Skin of body (tissue), 3 donors: ENCODE measurements at places on chromosomes 3 and 15. TPM values are rescaled to one million over a fixed set of nuclear protein-coding genes. Genes with fewer than 3 reads are reported as not detected.

DNA sequence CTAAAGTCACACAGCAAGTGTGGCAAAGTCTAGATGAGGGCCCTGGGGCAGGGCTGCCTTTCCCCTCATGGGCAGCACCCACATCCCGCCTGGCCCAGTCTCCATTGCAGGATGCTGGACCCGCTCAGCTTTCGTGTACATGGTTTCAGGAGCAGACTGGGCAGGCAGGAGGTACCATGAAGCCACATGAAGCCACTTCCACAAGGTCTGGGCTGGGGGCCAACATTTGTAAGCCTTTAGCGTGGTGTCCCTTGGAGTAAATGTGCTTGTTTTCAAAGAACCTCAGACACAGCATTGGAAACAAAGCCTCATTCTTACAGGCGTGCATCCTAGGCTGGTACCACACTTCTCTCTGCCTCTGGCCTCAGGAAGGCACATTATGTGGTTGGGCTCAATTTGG, 34.5 kb downstream of the UMPS start:
- DNase-seq = no peak

DNA sequence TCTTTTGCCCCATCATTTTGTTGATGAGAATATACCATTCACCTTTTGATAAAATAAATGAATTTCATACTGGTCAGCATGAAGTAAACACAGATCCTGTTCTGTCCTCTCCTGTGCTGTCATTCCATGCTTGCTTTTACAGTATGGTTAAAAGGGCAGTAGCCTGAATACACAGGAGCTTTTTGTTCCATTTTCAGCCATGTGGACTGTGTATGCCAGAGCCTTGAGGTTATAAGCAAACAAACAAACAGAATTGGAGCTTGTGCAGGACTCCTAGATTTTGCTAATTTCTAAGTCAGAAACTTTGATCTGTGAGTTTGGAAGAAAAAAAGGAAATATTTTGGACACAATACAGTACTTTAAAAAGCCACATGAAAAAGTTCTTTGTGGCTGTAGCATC, 91.9 kb downstream of the LRRC28 start:
- DNase-seq = no peak

GRCh38 chr3:196813903-196814302, 53.8 kb upstream of the SENP5 start:
- DNase-seq = no peak

Gene RBPMS2
- total RNA-seq = 0.59 TPM

Gene ITIH1
- total RNA-seq = 1.3 TPM
